ENCODE measurements at places on chromosomes 7 and 10.

DNA sequence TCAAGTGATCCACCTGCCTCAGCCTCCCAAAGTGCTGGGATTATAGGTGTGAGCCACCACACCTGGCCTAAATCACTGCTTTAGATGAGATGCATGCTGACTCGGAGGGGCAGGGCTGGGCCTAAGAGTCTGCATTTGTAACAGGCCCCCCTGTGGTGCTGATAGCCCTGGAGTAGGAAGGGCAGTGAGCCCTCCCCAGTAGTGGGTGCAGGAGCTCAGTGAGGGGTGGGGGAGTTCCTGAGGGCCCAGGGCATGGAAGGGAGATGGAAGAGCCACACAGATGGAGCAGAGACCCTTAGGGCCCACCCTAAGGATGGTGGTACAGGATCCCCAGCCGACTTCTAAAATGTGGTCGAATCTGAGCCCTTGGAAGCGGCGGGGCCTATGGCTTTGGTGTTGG is 131.7 kb upstream of the PPIF start:
- DNase-seq: no peak

GRCh38 chr10:132439025-132439388 is 42.0 kb downstream of the PWWP2B start:
- DNase-seq: no peak

- DNase-seq: no peak
Observed at GRCh38 chr7:139854124-139854511, 25.1 kb downstream of the TBXAS1 start.

DNA sequence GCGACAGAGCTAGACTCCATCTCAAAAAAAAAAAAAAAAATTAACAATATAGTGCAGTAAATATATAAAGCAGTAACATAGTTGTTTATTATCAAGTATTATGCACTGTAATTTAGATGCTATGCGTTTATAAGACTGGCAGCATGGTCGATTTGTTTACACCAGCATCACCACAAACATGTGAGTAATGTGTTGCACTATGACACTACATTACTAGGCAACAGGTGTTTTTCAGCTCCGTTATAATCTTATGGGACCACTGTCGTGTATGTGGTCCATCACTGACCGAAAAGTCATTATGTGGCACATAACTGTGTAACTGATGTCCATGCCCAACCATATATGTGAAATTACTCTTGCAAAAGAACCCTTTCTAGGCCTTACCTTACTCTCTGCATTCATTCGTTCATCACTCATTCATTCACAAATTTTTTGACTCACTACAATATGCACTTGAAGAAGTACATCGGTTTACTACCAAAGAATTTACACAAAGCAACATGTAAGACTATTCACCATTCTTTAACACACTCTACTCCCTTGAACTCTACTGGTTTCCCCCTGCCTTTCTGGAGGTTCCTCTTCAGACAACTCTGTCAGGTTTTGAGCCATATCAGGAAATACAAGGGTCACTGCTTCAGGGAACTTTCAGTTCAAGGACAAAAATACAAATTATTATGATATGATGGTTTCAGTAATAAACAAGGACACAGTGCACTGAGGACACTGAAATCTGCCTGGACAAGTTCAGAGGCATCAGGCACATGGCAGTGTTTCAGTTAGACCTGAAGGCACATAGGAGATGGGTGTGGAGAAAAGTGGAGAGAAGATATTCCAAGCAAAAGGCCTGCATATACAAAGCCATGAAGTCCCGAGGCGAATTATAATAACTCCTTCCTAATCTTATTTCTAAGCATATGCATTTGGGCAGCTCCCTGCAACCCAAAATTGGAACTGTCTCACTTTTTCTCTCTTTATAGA is 17.4 kb downstream of the ITGB1 start:
- DNase-seq: no peak

DNA sequence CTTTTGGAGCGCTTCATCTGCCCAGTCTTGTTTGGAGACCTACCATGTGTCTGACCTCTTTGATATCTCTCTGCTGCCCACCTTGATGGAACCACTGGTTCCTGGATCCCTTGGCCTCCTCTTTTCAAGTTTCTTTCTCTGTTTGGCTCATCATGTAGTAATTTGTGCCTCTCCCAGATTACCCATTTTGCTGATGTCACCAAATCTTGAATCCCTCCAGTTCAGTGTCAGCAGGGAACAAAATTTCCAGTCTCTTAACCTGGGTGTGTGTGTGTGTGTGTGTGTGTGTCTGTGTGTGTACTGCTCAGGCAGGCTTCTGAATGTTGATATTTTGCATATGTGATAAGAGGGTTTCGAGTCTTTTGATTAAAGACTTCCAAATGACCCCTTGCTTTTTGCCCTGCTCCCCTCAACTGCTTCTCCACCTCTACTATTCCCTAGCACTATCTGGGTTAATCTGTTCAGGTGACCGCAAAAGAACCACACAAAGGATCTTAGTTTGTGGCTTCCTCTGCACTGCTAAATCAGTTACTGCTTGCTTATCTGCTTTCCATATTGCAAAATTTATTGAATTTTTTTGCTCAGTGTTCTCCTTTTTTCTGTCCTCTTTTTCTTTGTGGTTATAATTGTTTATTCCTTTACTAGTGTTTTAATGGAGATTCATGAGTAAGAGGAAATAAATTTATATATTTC is 25.7 kb downstream of the MYO3A start:
- no peak for DNase-seq

GRCh38 chr10:126777714-126778113 is 107.2 kb upstream of the C10orf90 start:
- no peak for DNase-seq

GRCh38 chr10:17643339-17643754 is 604 bp upstream of the STAM start:
- no peak for DNase-seq

DNA sequence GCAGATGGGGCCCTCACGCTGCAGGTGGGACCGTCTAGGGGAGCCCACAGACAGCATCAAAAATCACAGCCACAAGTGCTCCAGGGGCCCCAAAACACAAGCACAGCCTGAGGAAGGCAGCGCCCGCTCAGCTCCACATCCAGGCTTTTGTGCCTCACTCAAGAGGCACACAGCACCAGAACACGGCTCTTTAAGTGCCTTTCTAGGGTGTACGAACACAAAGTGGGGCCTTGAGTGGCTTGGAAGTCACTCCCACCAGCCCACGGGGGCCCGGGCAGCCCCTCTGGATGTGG is 65.2 kb downstream of the DIP2C start:
- DNase-seq: no peak
